Immature natural killer cell (primary cell): ENCODE measurements at places on chromosomes 2 and 18. TPM values are rescaled to one million over a fixed set of nuclear protein-coding genes. Genes with fewer than 3 reads are reported as not detected.

The KIF5C gene
- 1.1 TPM for polyA plus RNA-seq

GRCh38 chr2:9365498-9366019 is 57.8 kb downstream of the ITGB1BP1 start:
- DNase-seq = no peak

GRCh38 chr2:113211226-113212105 is 37.7 kb downstream of the PSD4 start:
- no peak for DNase-seq

- DNase-seq = no peak
Measured at GRCh38 chr18:57051657-57052044, 95.2 kb upstream of the BOD1L2 start.

- DNase-seq = no peak
Measured at GRCh38 chr2:58900246-58901027, 659.3 kb upstream of the FANCL start.

The ENOSF1 gene
- 4.3 TPM for polyA plus RNA-seq

- DNase-seq = no peak
Measured at GRCh38 chr2:241363426-241363825, 7.3 kb downstream of the FARP2 start.

DNA sequence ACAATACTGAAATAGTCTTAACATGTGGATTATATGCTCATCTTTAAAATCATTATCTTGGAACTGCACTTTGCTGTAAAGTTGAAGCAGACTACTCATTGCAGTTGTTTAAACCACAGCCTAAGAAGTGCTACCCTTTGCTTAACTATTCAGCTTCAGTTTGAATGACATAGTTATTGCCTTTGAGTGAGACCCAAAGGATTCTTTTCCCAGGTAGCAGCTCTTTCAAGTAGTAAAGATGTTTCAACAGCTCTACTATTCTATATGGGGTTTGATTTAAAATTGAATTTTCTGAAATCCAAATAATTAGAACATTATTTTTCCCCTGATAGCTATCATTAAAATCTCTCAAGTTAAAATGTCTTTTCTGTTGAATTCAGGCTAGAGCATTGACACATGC is 1.1 kb downstream of the SCG2 start:
- DNase-seq = no peak

The KCNK3 gene
- not detected for polyA plus RNA-seq

DNA sequence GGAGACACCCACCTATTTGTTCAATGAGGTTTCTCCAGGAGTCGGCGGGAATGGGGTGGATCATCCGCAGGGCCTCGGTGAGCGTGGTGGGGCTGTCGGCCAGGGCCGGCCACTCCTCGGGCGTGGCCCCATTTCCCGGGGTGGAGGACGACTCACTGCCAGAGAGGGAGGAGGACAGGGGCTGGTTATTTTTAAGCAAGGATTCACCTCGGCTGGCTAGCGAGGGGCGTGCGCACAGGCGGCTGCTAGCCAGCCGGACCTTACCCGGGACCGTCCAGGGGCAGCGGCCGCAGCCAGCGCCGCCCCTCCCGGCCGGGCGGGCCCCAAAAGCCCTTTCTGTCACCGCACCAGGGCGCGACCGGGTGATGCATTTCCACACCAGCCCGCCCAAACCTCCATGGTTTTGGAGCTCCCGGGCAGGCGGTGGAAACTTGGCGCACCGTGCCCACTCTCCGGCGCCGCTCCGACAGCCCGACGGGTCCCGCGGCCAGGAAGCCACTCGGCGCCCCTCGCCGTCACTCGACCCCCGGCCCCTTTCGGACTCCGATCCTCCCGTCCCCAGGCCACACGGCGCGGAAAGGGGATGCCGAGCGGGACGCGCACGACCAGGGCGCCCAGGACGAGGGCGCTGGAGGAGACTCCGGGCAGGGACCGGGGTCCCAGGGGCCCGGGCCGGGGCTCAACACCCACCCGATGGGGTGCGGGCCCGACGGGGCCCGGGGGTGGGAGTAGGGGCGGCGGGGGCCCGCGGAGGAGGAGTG is 57.1 kb downstream of the SNORC start:
- DNase-seq = no peak

- no peak for DNase-seq
Measured at GRCh38 chr2:164697688-164698461, 76.6 kb upstream of the GRB14 start.

DNA sequence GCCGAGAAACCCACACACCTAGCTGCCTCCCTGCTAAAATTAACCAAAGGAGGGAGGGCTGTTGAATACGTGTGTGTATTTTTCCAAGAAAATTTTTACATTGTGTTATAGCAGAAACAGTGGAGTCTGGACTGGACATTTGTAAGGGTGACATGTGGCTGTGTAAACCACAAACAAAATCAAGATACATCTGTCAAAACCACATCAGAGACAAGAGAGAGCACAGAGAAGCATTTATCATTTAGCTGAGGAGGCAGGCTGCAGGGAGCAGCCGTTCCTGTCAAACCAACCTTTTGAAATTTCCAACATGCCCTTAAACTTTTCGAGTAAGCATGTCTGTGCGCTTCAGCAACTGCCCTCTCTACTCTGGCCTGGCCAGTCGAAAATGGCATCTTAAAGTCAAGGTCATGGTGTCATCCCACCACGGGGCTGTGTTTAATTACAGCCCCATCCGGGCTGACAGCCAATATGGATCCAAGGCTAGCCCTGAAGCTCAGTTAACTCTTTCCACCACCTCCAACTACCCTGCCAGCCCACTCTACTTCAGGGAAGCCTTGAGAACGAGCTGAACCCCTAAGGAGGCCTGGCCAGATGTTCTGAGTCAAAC is 8.4 kb downstream of the BCL11A start:
- DNase-seq = peak; percentile 19

GRCh38 chr2:71721362-71721665 is 268.0 kb downstream of the DYSF start:
- DNase-seq = no peak

DNA sequence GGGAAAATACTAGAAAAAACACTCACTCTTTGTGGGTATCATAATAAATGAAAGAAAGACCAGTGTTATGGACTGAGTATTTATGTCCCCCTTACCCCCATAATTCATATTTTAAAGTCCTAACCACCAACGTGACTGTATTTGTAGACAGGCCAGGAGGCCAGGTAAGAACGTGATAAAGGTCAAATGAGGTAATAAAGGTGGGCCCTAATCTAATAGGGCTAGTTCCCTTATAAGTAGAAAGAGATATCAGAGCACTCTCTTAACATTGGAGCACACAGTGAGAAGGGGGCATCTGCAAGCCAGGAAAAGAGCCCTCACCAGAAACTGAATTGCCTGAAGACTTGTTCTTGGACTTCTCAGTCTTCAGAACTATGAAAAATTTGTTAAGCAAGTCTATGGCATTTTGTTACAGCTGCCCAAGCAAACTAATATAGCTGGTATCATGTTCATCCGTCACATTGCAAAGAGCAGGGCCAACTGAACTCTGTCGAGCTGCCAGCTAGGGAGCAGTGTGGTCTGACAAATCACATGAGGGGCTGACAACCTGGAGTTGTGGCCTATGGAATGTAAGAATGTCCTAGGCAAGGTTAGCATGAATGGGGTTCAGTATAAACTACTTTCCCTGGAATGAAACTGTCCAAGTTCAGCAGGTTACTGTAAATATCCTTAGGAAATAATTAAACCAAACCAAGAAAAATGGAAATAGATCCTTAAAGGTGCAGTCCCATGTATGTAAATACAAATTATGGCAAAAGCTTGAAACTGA is 280.9 kb downstream of the ZNF385B start:
- DNase-seq = no peak

DNA sequence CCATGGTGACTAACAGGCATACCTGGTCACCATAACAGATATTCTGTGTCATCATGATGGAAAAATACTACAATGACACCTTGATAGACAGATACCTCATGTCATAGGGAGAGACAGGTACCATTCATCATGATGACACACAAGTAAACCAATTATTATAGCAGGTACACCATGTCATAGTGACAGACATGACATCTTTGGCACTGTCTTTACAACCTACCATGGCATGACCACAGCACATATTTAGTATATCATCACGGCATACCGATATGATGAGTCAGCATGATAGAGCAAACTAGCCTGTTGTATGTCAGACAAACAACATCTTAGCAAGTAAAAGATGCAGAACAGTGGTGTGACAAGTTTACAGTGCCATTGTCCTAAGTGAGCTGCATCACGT is 101.3 kb upstream of the KLHL29 start:
- no peak for DNase-seq

The RTP5 gene
- polyA plus RNA-seq = not detected

The LRRC30 gene
- polyA plus RNA-seq = not detected

The TLX2 gene
- not detected for polyA plus RNA-seq

The KCNF1 gene
- not detected for polyA plus RNA-seq

DNA sequence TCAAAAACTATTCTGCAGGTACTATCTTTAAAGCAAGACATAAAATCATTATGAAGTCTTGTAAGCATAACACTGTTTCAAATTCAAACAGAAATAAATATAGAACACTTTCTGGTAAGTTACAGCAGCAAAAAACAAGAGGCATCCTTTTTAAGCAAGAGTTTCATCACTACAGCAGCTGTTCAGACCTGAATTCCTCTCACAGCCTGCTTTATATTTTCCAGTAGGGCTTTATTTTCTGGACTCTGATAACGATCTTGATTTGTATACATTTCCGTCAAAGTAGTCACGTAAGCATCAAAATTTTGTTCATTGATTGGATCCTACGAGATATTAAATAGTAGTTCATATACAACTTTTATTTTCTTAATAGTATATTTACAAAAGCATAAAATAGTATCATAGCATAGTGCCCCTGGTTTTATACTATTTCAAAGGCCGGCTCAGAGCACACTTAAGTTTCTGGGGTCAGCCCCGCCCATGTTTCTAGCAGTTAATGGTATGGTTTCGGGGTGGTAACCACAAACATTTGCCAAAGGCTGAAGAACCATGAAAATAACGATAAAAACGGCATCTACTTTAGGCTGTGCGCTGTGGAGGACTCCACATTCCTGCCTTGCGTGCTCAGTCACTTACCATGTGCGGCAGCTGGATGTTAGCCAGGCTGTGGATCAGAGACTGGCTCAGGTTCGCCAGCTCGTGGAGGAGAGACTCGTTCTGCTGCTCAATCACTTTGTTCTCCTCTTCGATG is 47.5 kb upstream of the PXDN start:
- no peak for DNase-seq

- no peak for DNase-seq
Measured at GRCh38 chr2:3100386-3100785, 277.2 kb downstream of the EIPR1 start.

GRCh38 chr18:13619505-13620205 is 106.7 kb downstream of the FAM210A start:
- no peak for DNase-seq
